ENCODE measurements at places on chromosomes 12 and 14.

GRCh38 chr12:65609359-65609771 is 214.9 kb upstream of the HMGA2 start:
- DNase-seq: peak; percentile 91

GRCh38 chr12:123580772-123581171 is 3.6 kb upstream of the TMED2 start:
- DNase-seq: no peak

DNA sequence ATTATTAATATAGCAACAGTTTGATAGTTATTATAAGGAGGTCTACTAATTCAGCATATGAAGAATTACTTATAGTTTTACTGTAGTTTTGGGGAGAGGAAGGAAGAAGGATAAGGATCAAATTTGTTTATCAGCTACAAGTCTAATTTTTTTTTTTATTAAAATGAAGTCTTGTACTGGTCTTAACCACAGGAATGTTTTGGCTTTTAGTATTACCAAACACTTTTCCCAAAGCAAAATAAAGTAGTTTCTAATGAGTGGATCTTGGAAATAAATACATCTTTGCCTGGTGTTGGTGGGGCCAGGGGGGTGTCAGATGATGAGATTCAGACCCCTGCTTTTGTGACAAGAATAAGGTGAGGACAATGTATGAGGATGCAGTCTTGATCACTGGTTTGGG is 57.2 kb upstream of the ZDHHC17 start:
- DNase-seq: no peak

DNA sequence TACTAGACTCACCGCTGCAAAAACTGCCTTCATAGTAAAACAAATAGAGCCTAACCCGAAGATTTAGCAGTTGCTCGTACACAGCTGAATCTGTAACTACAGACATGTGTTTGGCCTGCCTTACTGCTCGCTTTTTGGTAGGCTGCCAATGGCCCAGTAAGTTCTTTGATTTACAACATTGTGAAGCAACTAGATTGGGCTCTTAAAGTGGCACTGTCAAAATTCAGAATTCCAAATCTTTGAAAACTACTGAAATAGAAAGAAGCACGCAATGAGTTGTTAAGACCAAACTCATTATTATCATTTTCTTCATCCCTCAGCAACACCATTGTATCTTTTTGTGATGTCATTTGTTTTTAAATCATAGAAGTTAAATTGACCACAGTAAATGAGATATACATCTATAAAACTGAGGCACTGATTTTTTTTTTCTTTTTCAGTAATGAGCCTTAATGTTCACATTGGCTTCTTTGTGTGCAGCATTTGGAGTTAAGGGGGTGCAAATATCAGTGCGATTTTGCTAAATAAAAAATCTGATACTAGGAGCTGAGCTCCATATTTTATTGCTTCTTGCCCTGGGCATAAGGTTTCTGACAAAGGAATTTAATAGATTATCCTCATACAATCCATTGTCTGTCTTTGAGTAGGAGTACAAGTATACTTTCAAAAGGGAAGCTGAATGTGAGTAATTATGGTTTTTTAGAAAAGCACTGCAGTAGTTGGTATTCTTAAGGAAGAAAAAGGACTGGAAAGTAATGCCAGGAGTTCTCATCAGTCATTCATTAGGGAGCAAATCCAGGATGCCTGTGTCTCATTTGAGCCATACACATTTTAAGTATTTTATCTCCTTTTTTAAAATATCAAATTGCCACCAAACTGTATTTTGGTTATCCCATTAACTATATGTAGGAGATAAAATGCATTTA is 138.5 kb downstream of the KICS2 start:
- DNase-seq: peak; percentile 92

- no peak for DNase-seq
Measured at GRCh38 chr14:98598576-98598975, 673.4 kb downstream of the BCL11B start.

Data from stromal cell of bone marrow (primary cell).